GDM1 (cell line): ENCODE measurements at places on chromosomes 13 and 19.

DNA sequence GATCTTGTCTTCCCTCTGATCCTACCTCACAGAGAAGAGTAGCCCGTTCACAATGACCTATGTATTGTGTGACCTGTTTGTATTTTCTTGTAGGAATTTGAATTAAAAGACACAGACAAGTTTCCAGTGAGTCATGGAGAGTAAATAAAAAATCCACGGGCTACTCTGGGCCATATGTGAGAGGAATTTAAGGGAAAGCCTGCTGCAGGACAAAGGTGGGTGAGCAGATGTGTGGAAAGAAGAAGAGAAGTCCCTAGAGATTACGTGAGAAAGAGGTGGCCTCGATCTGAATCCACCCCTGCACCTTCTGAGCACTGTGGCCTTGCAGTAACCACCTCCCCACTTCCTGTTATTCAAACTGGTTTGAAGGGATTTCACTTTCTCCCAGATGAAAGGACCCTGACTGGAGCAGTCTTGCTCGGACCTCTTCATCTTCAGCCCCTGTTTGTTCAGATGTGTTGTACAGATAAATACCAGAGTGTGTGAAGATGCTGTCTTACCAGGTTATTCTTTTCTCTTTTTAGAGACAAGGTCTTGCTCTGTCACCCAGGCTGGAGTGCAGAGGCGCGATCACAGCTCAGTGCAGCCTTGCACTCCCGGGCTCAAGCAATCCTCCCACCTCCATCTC lies 205.4 kb downstream of the PDS5B start:
- DNase-seq = no peak

DNA sequence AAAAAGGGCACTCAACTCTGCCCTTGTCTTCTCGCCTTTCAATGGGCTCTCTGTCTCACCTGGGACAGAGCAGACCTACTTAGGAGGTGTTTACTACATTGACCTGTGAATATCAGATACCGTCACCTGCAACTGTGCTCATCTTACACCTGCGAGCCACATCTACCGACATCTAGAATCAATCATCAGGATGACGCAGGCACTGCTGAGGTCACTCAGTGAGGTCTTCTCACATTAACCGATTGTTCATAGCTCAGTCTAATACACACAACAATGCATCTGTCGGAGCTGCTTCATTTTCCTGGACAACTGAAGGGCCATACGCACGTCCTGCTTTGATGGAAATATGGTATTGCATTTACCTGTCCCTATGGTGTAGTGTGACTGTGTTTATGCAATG lies 211.9 kb downstream of the FGF9 start:
- no peak for DNase-seq

GRCh38 chr13:35480346-35480745 lies 3.9 kb upstream of the MAB21L1 start:
- DNase-seq = no peak

- no peak for DNase-seq
Observed at GRCh38 chr13:22800526-22801401, 380.0 kb upstream of the SGCG start.

DNA sequence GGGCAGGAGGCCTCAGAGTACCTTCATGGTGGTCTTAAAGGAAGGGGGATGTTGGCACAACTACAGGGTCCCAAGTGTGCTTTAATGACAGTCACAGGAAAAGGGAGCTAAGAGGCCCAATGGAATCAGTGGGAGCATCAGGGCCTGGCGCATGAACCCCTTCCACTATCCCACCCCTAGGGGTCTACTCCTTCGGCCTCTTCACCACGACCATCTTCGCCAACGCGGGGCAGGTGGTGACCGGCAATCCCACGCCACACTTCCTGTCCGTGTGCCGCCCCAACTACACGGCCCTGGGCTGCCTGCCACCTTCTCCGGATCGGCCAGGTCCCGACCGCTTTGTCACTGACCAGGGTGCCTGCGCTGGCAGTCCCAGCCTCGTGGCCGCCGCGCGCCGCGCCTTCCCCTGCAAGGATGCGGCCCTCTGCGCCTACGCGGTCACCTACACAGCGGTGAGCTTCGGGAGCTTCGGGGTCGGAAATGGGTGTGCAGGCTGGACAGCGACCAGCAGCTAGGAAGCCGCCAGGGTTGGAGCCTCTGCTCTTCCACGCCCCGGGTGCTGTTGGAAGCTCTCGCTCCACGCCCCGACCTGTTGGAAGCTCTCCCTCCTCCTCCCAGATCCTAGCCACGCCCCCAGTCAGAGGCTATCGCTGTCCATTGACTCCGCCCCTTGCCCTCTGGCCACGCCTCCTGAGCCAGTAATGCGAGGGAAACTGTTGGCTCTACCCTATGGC lies 6.0 kb downstream of the PLPPR2 start:
- no peak for DNase-seq

- DNase-seq = no peak
Observed at GRCh38 chr19:4548238-4548584, 8.4 kb upstream of the LRG1 start.

- no peak for DNase-seq
Observed at GRCh38 chr19:28292822-28293500, 920.0 kb downstream of the UQCRFS1 start.

DNA sequence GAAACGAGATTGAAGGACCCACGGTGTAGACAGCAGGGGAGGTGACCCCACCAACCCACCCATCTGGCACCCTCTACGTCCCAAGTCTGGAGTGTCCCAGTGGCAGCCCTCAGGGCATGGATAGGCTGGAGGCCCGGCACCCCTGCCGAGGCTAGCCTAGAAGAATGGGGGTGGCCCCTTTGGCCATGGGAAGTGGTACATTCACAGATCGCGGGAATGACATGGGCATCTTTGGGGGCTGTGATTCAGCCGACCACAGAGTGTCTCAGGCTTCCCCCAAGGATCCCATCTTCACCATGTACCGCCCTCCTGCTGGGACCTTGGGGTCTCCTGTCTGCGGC lies 11.3 kb upstream of the MKNK2 start:
- DNase-seq = no peak

GRCh38 chr19:11481534-11482383 lies 913 bp upstream of the ELAVL3 start:
- peak; percentile 92 for DNase-seq

- DNase-seq = no peak
Observed at GRCh38 chr19:14350866-14351265, 30.4 kb upstream of the ADGRE5 start.

- DNase-seq = no peak
Observed at GRCh38 chr13:45521297-45521696, 56.6 kb downstream of the COG3 start.

GRCh38 chr19:8367327-8368001 lies 3.5 kb downstream of the ANGPTL4 start:
- DNase-seq = no peak

DNA sequence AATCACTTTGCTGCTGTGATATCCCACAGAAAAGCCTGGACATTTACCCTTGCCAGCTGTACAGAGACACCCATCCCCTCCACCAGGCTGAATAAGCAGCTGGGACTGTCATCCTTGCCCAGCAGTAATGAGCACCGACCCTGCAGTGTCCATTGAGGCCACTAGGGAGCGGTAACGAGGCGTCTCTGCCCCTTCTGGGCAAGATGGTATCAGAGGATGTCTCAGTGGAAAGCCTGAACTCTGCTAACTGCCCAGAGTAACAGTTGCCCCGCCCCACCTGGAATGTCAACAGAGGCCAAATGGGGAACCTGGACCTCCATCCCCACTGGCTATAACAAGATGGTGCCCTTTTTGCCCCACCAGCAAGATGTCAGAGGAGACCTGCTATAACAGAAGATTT lies 22.8 kb upstream of the CEACAM20 start:
- DNase-seq = peak; percentile 2

DNA sequence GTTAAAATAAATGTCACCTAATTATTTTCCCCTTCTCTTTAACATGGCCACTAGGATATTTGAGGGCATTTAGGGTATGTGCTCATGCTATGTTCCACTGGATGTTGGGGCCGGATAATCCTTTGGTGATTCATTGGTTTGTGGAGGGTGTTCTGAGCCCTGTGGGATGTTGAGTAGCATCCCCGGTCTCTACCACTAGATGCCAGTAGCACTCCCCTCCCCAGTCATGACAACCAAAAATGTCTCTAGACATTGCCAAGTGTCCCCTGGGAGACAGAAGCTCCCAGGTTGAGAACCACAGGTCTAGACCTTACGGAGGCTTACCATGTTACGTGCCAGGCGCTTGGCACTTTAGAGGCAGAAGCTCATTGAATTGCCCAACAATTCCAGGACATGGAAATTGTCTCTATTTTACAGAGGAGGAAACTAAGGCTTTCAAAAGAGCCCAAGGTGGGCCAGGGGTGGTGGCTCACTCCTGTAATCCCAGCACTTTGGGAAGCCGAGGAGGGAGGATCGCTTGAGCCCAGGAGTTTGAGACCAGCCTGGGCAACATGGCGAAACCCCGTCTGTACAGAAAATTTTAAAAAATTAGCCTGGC lies 14.1 kb downstream of the SHANK1 start:
- DNase-seq = peak; percentile 41

DNA sequence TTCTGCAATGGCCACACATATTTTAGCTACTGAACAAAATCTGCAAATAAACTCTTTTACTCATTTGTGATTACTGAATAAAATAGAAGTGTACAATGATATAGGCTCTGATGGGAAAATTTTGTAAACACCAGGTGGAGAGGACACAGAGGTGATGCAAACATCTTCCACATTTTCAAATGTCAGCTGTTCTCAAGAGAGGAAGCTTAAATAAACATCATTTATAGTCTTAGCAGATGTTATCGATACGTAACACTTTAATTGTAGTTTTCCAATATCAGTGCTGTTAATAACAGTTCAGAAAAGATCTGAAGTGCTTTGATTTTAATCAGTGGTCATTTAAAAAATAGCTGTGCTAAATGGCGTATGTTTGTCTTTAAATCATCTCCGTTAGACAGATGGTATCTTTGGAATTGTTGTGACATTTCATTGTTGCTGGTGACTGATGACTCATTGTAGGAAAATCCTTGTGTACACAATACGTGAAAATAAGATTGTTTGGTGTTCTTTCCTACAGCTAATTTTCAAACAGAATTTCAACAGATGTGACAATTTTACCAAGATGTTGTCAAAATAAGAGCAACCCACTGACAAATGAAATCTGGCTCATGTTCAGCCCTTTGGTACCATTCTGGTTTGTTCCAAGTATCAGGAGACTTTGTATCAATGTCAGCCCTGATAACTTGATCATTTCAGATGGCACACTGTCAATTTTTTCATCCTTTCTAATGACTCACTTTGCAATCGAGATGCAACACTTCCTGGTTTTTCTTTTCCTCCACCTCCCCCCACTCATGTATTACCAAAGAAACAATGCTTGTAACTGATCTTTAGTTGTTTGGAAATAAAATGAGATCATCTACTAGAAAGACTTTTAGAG lies 516.0 kb downstream of the DCT start:
- DNase-seq = no peak

- no peak for DNase-seq
Observed at GRCh38 chr13:83449668-83450395, 432.4 kb downstream of the SLITRK1 start.

DNA sequence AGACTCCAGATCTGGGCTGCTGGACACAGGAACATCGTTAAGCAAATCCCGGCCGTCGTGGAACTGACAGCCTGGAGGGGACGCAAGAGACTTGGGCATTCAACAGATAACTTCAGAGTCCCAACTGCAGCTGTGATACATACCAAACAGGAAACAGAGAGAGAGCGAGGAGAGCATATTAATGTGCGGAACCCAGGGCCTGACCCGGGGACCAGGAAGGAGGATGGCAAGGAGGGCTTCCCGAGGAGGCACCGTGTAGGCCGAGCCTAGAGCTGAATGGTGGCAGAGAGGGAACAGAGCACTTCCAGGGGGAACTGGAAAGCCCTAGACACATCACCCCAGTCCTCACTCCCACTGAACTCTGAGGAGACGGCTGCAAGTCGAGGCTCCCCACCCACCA lies 68.1 kb downstream of the SIPA1L3 start:
- no peak for DNase-seq

DNA sequence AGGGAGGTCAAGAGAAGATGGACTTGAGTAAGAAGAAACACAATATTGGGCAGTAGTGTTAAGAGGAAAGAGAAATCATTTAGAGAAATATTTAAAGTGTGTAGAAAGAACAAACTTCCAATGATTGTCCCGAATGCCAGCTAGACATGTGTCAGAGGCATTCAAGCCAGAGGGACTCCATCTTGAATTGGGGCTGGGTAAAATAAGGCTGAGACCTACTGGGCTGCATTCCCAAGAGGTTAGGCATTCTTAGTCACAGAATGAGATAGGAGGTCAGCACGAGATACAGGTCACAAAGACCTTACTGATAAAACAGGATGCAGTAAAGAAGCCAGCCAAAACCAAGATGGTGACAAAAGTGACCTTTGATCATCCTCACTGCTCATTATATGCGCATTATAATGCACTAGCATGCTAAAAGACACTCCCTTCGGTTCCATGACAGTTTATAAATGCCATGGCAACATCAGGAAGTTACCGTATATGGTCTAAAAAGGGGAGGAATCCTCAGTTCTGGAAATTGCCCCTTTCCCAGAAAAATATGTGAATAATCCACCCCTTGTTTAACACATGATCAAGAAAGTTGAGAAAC lies 127.0 kb upstream of the IPO5 start:
- no peak for DNase-seq

DNA sequence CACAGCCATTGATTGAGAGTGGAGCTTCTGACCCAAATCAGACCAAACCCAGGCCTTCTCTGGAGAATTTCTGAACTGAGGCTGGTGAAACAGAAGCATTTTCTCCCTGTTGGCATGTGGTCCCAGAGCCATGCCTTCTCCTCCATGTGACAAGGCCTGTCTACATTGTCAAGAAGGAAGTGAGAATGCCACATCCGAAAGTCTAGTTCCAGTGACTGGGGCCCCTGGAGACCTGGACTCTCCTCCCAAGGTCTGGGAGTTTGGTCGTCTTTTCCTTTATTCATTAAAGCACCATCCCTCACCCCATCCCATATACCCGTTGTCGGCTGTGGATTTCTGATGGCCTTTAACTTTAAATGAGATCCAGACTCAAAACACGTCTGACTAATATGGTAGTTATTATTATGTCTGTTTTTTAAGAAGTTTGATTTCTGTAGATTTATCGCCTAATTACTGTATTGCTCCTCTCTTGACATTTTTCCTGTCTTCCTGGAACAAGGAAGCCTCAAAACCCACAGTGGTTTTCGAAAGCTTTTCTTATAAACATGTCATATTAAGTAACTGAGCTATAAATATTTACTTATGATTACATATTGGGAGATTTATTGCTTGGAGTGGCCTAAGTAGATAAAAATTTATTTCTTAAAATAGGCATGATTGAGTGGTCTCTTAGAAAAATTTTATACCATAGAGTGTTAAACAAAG lies 128.3 kb upstream of the FRY start:
- no peak for DNase-seq

DNA sequence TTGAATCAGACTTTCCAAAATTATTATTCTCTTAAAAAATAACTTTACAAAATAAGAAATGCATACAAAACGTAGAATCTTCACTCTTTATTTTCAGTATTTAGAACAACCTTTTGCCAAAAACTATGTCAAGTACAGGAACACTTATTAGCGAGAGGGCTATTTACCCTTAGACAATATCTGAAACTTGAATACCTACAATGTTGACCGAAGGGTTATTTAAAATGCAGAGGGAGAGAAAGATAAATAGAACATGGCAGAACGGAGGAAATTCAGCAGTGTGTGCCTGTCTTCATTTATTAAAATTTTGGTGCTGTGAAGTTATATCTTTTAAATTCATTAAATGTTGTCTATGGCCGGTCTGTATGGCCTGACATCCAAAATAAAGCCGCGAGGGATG lies 198.8 kb downstream of the EFNB2 start:
- DNase-seq = no peak

GRCh38 chr13:44651724-44652123 lies 75.6 kb upstream of the TSC22D1 start:
- DNase-seq = no peak

GRCh38 chr13:49308097-49308875 lies 60.6 kb downstream of the CDADC1 start:
- no peak for DNase-seq

GRCh38 chr13:103354171-103354570 lies 288.0 kb upstream of the SLC10A2 start:
- no peak for DNase-seq
